ENCODE measurements at places on chromosomes 3 and 15.
A peak's percentile ranks its signal among the peaks of the same experiment; 100 is the strongest.

- DNase-seq, result no peak
Measured at GRCh38 chr3:27130796-27131195, 238.4 kb downstream of the NEK10 start.

- DNase-seq, result no peak
Measured at GRCh38 chr15:59063042-59063441, 41.9 kb upstream of the CCNB2 start.

DNA sequence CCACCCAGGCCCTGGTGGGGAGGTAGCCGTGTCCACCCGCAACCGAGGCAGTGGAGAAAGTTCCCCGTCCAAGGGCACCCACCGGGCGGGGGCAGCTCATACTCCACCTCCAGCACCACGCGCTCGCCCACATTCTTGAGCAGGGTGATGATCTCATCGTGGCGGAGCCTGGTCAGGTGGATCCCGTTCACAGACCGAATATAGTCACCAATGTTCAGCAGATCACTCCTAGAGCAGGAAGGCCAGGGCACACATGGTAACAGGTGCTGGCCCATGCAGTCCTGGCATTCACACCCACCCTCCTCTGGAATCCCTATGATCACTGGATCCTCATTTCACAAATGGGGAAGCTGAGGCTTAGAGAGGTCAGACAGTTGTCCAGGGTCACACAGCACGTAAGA is 15.8 kb downstream of the GRIP2 start:
- DNase-seq, result peak; percentile 49

- DNase-seq, result no peak
Measured at GRCh38 chr3:74592359-74592758, 22.1 kb downstream of the CNTN3 start.

- no peak for DNase-seq
Measured at GRCh38 chr3:177345973-177346503, 148.8 kb upstream of the TBL1XR1 start.

- no peak for DNase-seq
Measured at GRCh38 chr3:187954873-187955586, 198.9 kb upstream of the LPP start.

- DNase-seq, result no peak
Measured at GRCh38 chr15:37104424-37104981, 4.2 kb upstream of the MEIS2 start.

GRCh38 chr15:90790561-90790960 is 73.4 kb downstream of the BLM start:
- no peak for DNase-seq

DNA sequence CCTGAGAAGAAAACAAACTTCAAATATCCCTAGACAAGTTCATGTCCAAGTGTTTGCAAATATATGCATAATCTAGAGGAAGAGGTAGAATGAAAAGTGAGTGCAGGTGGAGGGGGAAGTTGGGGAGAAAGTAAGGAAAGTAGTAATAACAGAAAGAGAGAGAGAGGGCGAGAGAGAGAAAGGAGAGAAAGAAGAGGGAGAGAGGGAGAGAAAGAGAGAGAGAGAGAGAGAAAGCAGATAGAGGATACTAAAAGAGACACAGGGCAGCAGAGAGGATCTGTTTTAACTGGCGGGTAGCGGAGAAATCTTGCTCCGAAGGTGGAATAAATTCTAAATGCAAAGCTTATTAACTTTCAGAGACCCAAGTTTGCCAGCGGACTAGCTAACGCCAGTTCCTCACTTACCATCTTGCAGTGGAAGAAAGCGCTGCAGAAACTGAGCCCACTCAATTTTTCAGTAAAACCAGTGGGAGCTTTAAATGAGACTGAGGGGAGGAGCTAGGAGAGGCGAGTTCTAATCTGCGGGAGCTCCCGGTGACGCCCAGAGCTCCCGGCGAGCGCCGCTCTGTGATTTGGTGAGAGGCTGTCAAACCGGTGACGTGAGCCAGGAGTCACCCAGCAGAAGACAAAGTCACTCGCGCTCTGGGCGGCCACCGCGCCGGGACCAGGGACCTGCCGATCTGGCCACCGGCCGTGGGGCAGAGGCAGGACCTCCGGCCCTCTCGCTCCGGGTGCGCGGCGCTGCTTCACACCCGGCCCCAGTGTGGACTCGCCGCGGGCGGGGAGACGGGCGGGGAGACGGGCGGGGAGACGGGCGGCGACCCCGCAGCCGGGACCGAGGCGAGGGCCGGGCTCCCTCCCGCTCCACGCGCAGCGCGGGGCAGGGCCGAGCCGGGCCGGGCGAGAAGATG is at the start of gene GMNC:
Gene GMNC (minus strand): TSS at position 486 of the 910 bp plus-strand sequence. CDS start 79 bp downstream, at position 407.
- DNase-seq, result peak; percentile 83

- no peak for DNase-seq
Measured at GRCh38 chr3:124814620-124815421, 72.3 kb downstream of the ITGB5 start.

DNA sequence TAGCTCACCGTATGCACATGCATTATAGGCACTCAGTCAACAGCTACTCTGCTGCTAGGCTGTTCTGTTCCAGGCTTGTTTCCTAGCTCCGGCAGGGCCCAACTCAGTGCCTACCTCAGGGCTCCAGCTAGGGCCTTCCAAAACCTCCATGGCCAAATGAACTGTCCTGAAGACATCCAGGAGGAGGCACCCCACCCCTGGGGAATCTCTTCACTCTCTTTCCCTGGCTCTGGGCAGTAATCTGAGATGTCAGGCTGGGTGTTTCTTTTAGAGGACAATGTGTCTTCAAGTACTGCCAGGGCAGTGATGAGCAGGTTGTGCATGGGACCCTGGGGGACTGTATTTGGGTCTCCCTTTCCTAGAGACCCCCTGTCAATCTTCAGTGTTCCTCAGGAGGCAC is 38.3 kb upstream of the TPM1 start:
- peak; percentile 70 for DNase-seq

DNA sequence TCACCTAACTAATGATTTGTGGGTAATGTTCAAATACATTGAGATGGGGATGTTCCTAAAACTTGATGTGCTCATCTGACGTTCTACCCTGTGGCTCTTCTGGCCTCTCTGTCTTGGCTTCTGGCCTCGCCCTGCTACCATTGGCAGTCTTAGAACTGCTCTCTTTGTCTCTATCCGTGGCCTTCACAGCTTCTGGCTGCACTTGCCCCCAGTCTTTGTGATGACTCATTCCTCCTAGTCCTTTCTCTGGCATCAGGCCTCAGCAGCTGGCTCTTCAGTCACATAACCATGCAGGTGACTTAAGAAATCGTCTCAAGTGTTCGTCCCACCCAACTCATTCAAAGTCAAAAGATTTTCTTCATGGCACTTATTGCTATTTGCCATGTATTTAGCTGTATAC is 188.1 kb downstream of the BBX start:
- DNase-seq, result no peak

GRCh38 chr3:124700880-124701684 is 29.2 kb upstream of the UMPS start:
- DNase-seq, result peak; percentile 27

DNA sequence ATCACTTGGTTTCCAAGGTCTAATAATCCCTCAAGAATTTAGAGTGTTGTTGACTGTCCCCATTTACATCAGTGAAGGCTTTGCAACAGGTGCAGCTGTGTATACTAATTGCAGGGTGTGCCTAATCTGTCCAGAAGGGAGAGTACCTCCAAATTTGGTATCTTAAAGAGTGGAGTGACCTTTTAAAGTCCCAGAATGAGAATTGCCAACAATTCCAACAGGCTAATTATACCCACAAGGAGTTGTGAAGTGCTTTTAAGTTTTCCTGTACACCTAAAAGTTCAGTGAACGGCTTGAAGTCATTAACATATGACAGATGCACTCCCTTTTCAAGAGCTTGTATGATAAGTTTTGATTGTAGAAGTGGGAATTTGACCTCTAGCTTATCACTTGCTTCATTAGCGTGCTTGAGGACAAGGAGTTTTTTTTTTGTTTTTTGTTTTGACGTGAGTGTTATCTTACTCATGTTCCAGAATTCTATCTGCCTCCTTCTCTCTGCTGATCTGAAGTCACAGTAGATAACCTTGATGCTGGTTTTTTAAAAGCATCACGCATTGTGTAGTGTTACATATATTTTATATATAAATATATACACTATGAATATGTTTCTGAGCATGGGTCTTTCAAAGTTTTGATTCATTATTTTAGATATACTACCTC is 26.3 kb downstream of the CDIN1 start:
- DNase-seq, result no peak

- no peak for DNase-seq
Measured at GRCh38 chr15:92166751-92167405, 226.8 kb upstream of the ST8SIA2 start.

DNA sequence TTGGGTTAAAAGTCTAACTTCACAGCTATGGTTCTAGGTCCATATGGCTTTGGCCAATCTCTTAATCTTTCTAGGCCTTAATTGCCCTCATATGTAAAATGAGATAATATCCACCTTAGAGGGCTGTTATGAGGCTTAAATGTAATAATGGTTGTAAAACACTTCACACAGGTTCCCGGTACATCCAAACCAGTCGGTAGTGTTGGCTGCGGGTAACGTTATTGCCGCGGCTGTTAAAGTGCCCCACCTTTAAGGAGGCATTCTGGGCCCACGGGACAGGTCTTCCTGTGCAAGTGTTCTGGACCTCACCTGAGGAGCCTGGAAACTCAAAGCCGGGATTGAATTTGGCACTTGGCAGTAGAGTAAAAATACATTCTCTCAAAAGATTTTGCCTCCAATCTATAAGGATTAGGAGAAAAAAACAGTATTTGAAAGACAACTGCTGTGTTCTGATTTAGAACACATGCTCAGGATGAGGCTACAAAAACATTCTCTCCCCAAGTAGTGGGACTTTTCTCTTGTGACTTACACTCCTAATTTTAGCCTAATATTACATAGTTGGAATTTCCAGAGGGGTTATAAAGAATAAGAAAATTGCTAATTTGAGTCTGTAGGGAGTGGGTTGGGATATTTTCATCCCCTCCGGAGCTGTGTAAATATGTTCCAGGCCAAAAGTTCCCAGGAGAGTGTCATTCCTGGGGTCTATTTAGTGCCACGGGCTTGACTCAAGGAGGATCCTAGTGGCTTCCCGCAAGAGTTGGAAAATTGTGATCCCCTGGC is 44.9 kb upstream of the TSEN2 start:
- DNase-seq, result no peak

GRCh38 chr3:129314386-129315222 is 35.9 kb downstream of the HMCES start:
- peak; percentile 97 for DNase-seq

DNA sequence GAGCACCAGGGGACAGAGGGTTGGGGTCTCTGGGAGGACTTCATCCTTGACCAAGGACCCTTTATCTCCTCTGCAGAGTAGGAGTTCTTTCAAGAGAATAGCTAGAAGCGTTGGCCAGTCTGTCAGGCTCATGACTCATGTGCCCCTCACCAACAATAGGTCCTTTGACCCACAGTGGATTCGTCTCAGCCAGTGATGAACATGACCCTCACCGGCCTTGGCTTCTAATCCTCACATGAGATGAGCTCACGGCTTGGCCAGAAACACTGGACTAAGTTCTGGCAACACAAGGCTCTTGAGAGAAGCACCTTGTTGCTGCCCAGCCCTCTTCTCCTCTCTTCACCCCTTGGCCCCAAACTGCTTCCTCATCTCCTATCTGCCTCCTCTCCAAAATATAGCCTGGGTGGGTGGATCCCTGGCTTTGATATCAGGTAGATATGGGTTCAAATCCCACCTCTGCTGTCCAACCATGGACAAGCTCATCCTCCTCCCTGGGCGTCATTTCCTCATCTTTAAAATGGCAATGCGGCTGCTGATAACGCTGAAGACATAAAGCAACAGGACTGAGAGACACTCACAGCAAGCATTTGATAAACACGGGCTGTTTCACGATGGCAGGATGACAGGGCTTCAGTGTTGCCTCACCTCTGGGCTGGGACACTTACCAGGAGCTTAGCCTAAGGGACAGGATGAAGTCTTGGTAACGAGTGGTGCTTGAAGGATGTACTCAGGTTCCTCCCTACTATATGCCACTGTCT is 446.7 kb upstream of the PROK2 start:
- no peak for DNase-seq

GRCh38 chr3:13504161-13504831 is 24.2 kb downstream of the HDAC11 start:
- DNase-seq, result peak; percentile 53

DNA sequence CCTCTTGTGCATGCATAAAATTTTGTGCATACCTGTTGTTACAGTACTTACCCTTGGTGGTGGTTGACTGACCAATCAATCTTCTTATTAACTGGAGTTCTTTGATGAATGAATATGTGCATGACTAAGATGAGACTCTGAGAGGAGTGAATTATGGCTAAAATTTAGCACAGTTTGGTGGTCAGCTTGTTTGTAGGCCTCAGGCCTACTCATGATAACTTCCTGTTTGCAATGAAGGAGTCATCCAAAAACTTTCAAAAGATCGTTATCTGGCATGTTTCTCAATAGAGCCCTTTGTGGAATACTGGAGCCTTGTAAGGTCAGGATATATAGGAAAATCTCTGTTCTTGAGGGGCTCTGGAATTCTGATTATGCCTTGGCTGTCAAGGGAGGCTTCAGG is 66.5 kb downstream of the LEKR1 start:
- no peak for DNase-seq

GRCh38 chr15:101349047-101349951 is 54.3 kb upstream of the SNRPA1 start:
- DNase-seq, result peak; percentile 85

GRCh38 chr15:47485419-47485818 is 231.9 kb upstream of the SEMA6D start:
- DNase-seq, result no peak

Data from ELF-1 (cell line).